Left colon (tissue), 2 donors: ENCODE measurements at places on chromosomes 12 and 14.

GRCh38 chr12:131862994-131863710, 31.3 kb upstream of the ULK1 start:
- no peak for DNase-seq

DNA sequence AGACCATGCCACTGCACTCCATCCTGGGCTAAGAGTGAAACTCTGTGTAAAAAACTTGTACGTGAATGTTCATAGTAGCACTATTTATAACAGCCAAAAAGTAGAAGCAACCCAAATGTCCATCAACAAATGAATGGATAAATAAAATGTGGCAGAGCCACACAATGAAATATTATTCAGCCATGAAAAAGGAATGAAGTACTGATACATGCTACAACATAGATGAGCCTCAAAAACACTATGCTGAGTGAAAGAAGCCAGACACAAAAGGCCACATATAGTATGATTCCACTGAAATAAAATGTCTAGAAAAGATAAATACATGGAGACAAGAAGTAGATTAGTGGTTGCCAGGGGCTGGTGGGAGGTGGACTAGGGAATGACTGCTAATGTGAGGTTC, 72.8 kb downstream of the KSR2 start:
- DNase-seq, result no peak

DNA sequence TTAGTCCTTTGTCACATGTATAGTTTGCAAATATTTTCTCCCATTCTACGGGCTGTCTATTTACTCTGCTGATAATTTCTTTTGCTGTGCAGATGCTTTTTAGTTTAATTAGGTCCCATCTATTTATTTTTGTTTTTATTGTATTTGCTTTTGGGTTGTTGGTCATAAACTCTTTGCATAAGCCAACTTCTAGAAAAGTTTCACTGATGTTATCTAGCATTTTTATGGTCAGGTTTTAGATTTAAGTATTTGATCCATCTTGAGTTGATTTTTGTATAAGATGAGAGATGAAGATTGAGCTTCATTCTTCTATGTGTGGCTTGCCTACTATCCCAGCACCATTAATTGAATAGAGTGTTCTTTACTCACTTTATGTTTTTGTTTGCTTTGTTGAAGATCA, 1008.4 kb upstream of the ATXN7L3B start:
- no peak for DNase-seq

DNA sequence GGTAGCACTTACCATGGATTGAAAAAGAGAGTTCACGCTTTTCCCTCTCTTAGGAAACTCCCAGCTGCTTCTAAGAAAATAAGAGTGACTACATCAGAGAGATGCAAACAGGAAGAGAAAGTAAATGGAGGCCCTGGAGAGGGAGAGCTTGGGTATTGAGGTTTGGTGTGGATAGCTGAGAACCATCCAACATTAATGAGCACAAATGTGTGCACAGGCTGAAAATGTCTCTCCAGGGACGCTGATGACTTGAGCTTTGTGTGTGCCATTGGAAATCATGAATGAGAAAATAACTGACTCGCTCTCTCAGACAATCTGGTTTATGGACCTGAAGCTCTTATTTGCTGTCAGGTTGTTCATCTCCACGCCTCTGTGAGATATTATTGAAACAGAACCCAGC, 318.8 kb downstream of the NRXN3 start:
- no peak for DNase-seq

DNA sequence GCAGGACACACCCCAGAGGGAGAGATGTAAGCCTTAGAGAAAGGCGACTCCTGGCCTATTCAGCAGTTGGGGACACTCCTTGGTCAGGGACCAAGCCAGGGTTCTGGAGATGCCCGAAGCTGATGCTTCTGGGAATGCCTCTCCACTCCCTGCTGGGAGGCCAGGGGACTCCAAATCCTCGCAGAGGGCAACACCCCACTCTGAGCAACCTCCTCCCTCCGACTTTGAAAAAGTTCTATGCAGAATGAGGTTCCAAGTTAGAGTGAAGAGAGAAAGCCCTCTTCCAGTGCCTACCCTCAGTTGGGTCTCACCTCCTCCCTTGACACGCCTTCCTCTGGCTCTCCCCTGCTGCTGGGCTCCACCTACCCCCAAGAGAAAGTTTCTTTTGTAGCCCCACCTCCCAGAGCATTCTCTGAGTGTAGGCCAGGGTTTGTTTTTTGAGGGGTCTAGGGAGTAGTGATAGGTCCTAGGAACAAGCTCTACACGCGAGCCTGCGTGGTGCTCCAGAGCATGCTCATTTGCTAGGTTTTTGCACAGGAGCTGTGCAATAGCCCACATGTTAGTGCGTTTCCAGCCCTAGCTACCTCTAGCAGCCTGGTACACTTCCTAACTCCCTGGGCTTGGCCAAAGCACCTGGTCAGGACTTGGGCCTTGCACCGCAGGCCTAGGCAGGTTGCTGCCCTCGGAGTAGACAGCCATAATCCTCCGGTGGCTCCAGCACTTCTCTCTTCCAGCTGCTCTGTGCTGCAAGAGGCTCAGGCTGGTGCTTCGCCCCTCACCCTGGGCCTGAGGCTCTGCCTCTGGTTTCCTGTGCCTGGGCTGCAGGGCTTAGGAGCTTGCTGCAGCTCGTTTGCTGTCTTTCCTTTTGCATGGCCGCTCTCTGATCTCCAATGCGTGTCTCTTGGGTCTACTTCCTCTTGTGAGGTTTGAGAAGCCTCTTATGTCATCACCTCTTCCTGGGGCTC, 590 bp upstream of the CEBPE start:
- no peak for DNase-seq

GRCh38 chr12:71157601-71158233, at the start of gene TSPAN8:
TSS of gene TSPAN8 (minus strand) at chr12:71157999. CDS start at chr12:71157678, 321 bp downstream.
- DNase-seq, result peak; percentile 82

DNA sequence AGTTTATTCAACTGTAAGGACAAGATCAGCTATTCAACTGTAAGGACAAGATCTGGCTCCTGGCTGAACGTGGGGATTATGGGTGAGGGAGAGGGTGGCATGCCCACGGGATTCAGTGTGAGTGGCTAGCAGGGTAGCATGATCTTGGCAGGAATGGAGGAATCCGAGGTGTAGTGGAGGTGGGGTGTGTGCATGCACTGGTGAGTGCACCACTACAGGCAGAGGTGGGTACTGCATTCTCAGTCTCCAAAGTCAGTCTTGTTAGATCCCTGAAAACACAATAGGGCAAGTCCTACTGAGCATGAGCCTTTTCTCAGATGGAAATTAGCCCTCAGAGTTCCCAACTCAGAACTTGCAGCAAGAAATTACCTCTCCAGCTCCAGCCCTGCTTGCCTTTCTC, 32.2 kb upstream of the DCD start:
- peak; percentile 21 for DNase-seq

- DNase-seq, result no peak
Measured at GRCh38 chr12:108063192-108063591, 65.9 kb upstream of the WSCD2 start.

- DNase-seq, result peak; percentile 63
Measured at GRCh38 chr12:51871918-51872688, 15.8 kb upstream of the ANKRD33 start.

DNA sequence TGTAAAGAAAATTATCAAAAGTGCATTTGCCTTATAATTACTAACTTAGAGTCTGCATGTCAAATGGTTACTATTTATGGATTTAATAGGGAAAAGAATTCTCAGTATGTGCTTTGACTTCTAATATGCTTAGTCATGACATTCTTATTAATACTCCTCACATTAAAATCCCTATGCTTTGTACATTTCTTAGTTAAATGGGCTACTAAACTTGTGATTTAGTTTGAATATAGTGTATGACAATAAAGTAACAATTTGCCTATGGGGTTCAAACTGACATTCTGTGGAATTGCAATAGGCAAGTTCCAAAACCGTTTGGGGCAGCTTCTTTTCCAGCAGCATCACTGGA, 361.9 kb upstream of the TMTC1 start:
- no peak for DNase-seq

DNA sequence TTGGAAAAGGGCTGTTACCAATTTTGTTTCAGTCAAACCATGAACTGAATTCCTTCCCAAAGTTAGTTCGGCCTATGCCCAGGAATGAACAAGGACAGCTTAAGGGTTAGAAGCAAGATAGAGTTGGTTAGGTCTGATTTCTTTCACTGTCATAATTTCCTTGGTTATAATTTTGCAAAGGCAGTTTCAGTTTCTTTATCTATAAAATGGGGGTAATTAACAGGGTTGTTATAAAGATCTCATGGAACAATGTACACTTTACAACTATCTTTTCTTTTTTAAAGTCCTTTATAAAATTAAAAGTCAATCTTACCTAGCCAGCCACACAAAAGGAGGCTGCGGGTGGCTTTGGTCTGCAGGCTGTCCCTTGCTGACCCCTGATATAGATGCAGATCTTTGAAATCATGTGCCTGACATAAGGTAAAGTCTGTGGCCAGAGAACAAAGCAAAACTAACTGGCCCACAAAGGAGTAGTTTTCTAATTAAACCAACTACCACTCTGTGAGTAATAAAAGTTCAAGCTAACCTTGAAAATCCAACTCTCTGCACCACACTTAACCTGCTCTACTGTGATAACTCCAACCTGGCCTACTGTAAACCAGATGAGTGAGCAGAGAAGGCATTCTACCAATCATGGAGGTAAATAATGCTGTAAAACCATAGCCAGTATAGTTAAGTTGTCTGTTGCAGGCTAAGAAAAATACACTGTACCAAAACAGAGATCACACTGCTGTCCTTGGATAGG, 49.5 kb downstream of the SLC38A1 start:
- no peak for DNase-seq

GRCh38 chr14:104865631-104866441, 768 bp downstream of the CEP170B start:
- DNase-seq, result peak; percentile 81

DNA sequence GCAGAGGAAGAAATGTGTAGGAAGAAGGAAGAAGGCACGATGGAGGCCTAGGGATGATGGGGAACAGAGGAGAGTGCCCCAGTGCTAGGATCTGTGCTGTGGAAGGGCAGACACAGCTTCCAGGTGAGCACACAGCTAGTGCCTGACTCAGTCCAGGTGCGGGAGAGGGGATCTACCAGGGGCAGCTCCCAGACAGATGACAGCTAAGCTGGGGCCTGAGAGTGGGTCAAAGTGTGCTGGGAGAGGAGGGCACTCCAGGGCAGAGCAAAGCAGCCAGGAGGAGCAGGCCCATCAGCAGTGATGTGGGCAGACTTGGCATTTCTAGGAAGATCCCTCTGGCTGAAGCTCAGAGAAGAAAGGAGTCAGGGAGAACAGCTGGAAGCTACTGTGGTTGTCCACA, 36.7 kb downstream of the LRTM2 start:
- no peak for DNase-seq

- no peak for DNase-seq
Measured at GRCh38 chr14:51880835-51881580, 20.6 kb downstream of the GNG2 start.

DNA sequence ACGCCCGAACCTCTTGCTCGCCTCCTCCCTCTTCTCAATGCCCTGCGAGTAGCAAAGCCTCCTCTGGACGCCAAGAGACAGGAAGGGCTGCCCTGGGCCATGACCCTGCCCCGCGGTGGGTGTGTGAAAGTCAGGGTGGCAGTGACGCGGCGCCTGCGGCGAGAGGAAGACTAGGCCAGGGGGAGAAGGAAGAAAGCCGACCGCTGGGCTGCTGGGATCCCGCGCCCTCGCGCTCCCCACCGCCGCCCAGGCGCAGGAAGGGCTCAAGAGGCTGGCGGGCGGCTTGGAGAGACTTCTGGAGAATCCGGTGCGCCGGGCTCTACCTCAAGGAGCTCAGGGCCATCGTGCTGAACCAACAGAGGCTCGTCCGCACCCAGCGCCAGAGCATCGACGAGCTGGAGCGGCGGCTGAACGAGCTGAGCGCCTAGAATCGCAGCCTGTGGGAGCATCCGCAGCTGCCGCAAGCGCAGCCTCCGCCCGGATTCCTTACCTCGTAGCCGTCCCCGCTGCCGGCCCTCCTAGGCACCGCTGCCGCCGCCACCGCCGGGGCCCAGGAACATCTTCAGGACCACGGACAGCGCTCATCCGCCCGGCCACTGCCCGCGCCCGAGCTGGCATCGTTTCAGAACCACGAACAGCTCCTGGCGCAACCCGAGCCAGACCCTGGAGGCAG, 105.0 kb upstream of the PRB2 start:
- DNase-seq, result peak; percentile 88

DNA sequence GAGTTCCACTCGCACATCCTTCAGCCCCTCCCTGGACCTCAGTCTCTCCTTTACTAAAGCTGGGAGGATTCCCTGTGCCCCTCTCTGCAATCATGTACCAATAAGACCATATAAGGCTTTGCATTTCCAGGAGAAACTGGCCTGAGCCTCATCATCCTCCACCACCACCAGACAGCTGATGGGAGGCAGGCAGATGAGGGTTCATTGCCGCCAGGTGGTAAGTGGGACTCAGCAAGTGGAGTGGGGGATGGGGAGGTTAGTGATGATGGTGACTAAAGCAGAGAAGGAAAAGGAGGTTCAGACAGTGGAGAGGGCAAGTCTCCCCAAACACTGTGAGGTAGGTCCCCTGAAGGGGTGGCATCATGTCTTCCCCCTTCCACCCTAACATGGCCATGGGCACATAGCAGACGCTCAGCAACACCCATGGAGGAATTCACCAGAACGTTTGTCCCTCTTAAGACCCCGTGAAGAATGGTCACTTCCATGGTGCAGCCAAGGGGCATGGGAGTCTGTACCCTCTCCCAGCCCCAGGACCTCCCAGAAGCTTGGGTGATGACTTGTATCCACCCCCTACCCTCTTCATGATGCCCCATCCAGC, 4.5 kb upstream of the TNFRSF1A start:
- no peak for DNase-seq

DNA sequence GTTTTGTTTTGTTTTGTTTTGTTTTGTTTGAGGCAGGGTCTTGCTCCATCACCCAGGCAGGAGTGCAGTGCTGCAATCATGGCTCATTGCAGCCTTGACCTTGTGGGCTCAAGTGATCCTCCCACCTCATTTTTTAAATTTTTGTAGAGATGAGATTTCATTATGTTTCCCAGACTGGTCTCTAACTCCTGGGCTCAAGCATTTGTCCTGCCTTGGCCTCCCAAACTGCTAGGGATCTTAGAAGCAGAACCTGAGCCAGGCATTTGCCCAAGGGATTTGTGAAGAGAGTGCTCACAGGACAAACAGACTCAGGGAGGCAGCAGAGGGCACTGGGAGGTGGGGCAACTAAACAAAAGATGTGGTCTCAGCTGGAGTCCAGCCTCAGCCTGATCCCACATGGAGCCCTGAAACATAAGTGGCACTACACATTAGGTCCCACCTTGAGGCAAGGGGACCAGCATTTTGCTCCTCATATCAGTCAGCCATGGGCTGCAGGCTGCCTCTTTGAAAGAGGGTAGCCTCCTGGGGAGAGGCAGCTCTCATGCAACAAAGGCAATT, 86.2 kb upstream of the CMKLR1 start:
- DNase-seq, result no peak

- no peak for DNase-seq
Measured at GRCh38 chr14:70045310-70045709, 143.4 kb downstream of the SLC8A3 start.

- no peak for DNase-seq
Measured at GRCh38 chr12:112591488-112591887, 172.7 kb downstream of the PTPN11 start.

- no peak for DNase-seq
Measured at GRCh38 chr14:30885840-30886740, 11.7 kb downstream of the COCH start.

GRCh38 chr12:92289629-92290349, 144.1 kb upstream of the BTG1 start:
- DNase-seq, result no peak

DNA sequence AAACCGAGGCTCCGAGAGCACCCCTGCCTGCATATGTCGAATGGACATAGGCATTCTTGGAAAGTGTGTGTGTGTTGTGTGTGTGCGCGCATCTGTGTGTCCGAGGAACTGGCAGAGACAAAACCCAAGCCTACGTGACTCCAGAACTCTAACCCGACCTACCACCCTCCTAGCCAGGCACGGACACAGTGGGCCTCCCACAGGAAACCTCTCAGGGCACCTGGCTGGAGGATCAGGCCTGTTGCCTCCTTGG, 556 bp upstream of the PGF start:
- no peak for DNase-seq
